ENCODE measurements at places on chromosomes 6 and 20.
A peak's percentile ranks its signal among the peaks of the same experiment; 100 is the strongest.

DNA sequence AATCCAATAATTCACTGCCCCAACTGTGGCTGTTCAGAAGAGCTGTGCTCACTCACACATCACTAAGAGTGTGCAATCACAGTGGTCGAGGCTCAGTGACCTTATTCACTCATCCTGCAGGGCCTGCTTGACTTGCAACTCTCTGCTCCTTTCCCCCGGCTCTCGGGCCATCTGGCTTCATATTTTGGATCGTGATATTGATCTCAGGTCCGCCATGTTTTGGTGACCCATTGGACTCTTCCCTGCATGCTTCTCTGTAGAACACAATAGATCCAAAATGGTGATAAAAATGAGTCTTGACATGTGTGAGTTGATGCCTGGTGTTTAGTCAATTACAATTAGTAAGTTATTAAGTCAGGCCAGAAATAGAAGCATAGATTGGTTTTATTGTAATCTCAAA, 313.9 kb upstream of the SOX4 start:
- DNase-seq = no peak

GRCh38 chr20:55586610-55587009, 418.7 kb downstream of the CBLN4 start:
- no peak for DNase-seq

DNA sequence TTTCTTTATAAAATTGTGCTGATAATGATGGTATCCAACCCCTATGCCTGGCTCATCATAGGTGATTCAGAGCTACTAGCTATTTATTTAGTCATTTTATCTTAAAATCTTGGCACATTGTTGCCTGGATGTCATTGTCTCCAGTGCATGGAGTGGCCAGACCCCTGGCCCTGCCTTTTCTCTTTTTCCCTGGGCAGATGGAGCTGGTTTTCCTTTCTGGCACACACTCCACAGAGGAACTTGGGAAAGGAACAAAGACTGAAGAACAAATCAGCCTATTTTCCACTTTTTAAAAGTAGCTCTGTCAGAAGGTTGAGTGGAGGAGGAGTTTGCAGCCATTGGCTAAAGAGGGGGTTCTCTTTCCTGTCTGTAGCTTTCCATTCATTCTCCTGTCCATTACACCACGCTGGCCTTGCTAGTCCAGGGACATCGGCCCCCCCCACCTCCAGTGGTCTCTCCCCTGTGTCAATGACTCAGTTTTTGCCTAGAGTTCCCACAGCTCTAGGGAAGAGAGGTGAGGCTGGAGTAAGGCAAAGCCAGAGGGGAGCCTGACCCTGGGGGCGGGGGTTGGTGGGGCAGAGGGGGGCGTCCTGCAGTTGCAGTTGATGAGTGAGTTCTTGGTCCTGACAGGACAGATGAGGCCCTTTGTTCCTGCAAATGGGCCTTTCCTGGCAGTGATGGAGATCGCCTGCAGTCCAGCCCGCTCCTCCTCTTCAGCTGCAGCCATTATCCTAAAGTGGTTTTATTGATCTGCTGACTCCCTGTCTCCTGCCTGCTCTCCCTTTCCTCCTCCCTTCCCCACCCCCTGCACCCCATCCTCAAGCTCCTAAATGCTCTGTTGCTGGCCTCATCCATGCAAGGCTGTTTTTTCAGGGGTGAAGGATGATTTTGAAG, 774.5 kb downstream of the DHX35 start:
- DNase-seq = no peak

DNA sequence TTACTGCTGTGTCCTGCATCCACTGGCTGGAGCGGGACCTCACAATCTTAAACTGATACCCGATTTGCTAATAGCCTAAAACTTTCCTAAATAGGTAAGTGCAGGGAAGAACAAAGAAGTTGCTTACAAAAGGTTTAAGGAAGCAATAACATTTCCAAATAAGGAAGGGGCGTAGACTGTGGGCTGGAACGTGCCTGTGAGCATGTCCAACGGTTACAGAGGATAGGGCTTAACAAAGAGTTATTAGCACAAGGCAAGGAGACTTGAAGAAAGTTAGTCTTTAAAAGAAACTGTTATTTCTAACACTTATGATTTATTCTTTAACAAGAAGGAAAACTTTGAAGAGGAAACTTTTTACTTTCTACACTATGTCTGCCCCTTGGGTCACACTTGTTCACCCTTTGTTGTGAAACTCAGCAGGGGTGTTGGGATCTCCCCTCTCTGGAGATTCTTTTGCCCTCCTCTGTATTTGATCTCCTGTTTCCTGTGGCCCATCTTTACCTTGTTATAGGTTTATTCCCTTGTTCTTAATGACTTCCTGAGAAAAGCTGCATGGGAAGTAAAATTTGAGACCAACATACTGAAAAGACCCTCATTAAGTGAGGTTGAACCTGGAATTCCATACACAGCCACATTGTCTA, 28.7 kb downstream of the KAT14 start:
- DNase-seq = no peak

GRCh38 chr6:35360349-35361138, 18.2 kb downstream of the PPARD start:
- DNase-seq = no peak

GRCh38 chr20:47032933-47033578, 138.4 kb downstream of the EYA2 start:
- no peak for DNase-seq

DNA sequence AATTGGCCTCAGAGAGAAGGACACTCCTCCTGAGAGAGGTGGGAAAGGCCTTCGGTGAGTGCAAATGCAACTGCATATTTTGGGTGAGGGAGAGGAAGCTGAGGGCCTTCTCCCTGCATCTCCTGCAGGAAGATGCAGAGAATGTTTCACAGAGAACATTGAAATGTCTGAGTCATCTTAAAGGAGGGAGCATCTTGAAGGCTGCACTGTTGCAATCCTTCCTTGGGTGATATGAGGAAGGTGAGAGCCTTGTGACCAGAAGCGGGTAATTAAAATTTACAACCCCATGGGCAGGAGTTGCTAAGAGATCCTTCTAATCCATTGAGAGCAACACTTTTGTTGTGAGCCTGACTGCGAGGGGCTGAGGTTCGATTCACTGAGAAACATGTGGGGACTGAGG, 375.7 kb upstream of the MARCKS start:
- no peak for DNase-seq

- no peak for DNase-seq
Observed at GRCh38 chr6:55438203-55438602, 110.9 kb downstream of the GFRAL start.

DNA sequence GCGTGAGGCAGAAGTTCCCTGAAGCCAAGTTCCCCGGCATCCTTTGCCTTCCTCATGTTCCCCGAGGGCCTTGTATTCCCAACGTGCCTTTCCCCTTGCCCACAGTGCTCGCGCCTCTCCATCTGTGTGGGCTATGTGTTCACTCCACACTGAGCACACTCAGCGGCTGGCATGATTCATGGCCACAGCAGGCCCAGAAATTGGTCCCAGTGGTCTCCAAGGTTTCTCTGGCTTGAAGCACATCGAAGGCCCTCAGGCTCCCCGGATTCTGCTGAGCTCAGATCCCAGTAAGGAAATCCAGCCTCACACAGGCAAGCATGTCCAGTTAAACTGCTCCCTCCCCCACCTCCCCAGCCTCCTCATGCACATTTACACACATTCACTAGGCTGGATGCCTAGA, 123.6 kb downstream of the ISM1 start:
- no peak for DNase-seq

DNA sequence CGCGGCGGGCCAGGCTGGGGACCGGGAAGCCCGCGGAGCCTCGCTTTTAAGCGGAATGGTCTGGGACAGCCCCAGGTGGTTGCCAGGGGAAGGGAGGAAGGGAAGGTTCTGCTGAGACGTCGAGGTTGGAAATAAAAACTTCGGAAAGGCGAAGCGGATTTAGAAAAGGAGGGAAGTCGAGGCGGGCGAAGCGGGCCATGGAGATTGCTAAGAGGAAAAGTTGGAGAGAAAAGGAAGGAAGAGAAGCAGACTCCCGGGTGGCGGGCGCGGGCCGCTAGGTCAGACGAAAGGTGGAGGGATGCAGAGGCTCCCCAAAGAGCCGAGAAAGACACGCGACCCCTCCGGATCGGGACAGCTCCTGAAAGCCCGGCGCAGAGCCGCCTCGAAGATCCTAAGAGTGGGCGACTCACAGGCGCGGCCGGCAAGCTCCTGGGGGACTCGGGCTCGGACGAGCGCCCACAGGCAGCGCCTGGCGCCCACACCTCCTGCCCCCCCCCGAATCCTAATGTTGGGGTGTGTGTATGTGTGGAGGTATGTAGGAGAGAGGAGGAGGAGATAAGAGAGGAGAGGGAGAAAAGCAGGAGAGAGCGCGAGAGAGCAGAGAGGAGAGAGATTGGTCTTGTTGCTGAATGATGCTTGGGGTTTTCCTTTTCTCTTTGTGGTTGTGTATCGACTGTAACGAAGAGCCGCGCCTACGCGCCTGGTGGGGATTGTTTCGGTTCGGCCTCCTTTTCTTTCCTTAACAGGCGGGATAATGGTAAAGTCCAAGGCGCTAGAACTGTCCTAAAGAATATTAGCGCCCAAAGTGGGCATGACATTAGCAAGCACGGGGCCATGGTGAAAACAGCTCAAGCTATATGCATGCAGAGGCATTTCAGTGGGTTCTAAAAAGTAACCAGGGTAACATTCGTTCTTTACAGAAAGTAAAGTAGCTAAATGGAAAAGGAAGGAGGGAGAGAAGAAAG, 1.5 kb downstream of the TFAP2B start:
- DNase-seq = no peak

- no peak for DNase-seq
Observed at GRCh38 chr6:49462599-49462926, 490 bp downstream of the MMUT start.

DNA sequence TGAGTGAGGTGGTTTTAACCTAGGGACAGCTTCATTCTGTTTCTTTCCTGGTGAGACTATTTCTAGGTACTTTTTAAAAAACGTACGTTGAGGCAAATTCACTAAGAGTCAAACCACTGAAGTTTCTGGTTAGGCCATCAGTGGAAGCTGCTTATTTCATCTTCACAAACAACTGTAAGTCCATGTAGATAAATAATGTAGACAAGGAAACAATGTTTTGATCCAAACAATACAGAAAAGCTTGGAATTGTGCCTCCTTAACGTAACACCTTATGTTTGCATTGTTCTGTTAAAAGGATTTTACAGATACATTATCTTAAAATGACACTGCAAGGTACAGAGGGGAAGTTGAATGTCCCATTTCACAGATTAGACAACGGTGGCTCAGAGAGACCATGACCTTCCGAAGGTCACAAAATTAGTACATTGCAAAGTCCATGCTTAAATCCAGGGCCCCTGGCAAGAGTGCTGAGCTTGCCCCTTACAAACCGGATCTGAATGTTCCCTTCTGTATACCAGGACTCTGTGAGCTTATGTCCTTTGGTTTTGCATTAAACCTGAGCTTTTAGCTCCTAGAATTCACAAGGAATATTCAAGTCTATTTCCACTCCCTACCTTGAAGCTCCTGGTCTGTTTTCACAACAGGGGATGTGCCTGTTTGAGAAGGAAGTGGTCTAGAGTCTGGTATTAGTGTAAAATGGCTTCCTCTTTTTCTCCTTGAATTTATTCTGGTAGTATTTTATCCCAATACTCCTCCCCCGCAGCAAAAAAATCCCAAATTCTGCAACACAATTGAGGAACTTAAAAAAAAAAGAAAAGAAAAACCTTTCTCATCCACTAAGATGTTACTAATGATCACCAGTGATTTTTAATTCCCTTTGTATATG, 28.9 kb upstream of the ZNF217 start:
- peak; percentile 50 for DNase-seq

GRCh38 chr6:121645100-121645745, 209.8 kb downstream of the GJA1 start:
- no peak for DNase-seq

DNA sequence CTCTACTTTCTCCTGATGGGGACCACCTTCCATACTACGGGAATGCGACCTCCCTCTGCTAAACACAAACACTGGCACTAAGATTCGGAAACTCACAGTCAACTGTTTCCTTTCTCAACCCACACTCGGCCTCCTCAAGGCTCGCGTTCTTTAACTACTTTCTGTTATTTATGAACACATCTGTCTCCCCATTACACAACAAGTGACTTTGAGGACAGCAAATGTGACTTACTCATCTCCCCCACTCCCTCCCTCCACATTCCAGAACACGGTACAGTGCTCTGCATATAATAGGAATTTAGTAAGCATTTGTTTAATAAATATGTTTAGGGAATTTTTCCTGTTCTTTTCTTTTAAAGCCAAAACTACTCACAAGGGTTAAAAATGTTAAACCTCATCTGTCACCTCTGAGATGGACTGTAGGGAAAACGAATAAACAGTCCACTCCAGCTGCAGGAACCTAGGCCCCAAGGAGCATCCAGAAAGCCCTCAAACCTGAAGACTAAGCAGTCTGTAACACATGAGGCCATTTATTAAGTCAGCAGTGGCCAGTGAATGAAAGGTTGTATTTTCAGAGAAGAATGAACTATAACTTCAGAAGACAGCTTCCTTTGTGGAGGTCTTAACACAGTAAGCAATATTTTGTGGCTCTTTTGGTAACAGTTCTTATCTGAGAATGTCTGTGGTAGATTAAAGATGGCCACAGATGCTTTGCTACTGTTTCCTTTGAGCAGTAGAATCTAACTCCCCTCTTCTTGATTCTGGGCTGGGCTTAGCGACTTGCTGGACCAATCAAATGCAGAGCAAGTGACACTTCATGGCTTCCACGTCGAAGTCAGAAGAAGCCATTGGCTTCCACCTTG, 209.6 kb upstream of the DTNBP1 start:
- DNase-seq = no peak

- no peak for DNase-seq
Observed at GRCh38 chr6:154481521-154482013, 28.9 kb downstream of the CNKSR3 start.

DNA sequence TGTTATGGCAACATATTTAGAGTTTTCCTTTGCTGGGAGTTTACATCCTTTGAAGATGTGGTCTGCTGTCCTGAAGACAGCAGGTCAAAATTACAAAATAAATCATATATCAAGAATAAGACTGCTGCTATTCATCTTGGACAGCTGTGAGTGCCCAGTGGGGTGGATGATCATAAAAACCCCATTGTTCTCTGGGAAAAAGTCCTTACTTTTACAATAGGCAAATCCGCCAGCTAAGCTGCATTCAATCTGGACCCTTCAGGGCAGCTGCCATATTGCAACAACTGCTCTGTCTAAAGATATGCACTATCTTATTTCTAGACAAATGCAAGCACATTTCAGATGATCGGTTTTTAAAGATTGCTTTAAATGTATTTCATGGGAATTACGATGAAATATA, 19.4 kb downstream of the CASS4 start:
- no peak for DNase-seq

Data from T-helper 2 cell (primary cell).